ENCODE measurements at places on chromosomes 12 and 14. TPM values are rescaled to one million over a fixed set of nuclear protein-coding genes. Genes with fewer than 3 reads are reported as not detected.
A peak's percentile ranks its signal among the peaks of the same experiment; 100 is the strongest.

HOXC9 gene
- 7.5 TPM for total RNA-seq

AICDA gene
- total RNA-seq: not detected

TAS2R31 gene
- 3.5 TPM for total RNA-seq

TAS2R30 gene
- total RNA-seq: 2.9 TPM

GLIPR1L1 gene
- not detected for total RNA-seq

KRT80 gene
- total RNA-seq: 84.1 TPM

KERA gene
- total RNA-seq: not detected

LRRC74A gene
- total RNA-seq: not detected

PHLDA1 gene
- total RNA-seq: 38.3 TPM

GRCh38 chr12:47366579-47366978 lies 286.8 kb upstream of the AMIGO2 start:
- H3K4me3 ChIP-seq: no peak overlapping the region
- no peak overlapping the region for H3K27ac ChIP-seq
- H3K36me3 ChIP-seq: no peaks in the 10 kb centered on the region
- no peaks in the 10 kb centered on the region for H3K27me3 ChIP-seq
- peaks cover 24% of the 10 kb centered on the region for H3K4me1 ChIP-seq

- no peak overlapping the region for H3K4me3 ChIP-seq
- H3K27ac ChIP-seq: no peak overlapping the region
- no peaks in the 10 kb centered on the region for H3K36me3 ChIP-seq
Observed at GRCh38 chr12:94488463-94488862, 28.8 kb upstream of the CEP83 start.

GRCh38 chr12:53333289-53333688 lies 2.9 kb downstream of the SP7 start:
- no peak for DNase-seq
- peaks cover 34% of the 10 kb centered on the region for H3K27me3 ChIP-seq
- no peak overlapping the region for H3K27ac ChIP-seq
- no peaks in the 10 kb centered on the region for H3K36me3 ChIP-seq

- H3K27ac ChIP-seq: 0 out of 2 replicates have a peak overlapping the region, but pooled peaks have one; percentile 4
- H3K36me3 ChIP-seq: no peaks in the 10 kb centered on the region
- H3K27me3 ChIP-seq: no peaks in the 10 kb centered on the region
- DNase-seq: no peak
- peaks cover 60% of the 10 kb centered on the region for H3K4me1 ChIP-seq
- H3K4me3 ChIP-seq: no peak overlapping the region
Observed at GRCh38 chr14:60758885-60759284, 24.3 kb downstream of the MNAT1 start.

GRCh38 chr12:80041692-80042091 lies 57.6 kb upstream of the OTOGL start:
- no peaks in the 10 kb centered on the region for H3K36me3 ChIP-seq
- H3K4me1 ChIP-seq: 0 out of 2 replicates have a peak, but pooled peaks cover 10% of the 10 kb centered on the region
- H3K27me3 ChIP-seq: no peaks in the 10 kb centered on the region

GRCh38 chr12:16844875-16845274 lies 238.9 kb upstream of the LMO3 start:
- no peaks in the 10 kb centered on the region for H3K27me3 ChIP-seq
- no peak overlapping the region for H3K27ac ChIP-seq
- H3K4me3 ChIP-seq: no peak overlapping the region
- no peaks in the 10 kb centered on the region for H3K36me3 ChIP-seq

GRCh38 chr14:76936483-76936882 lies 92.0 kb downstream of the IRF2BPL start:
- no peaks in the 10 kb centered on the region for H3K36me3 ChIP-seq
- H3K27ac ChIP-seq: no peak overlapping the region
- H3K4me1 ChIP-seq: no peaks in the 10 kb centered on the region
- no peak for DNase-seq
- no peaks in the 10 kb centered on the region for H3K27me3 ChIP-seq

DNA sequence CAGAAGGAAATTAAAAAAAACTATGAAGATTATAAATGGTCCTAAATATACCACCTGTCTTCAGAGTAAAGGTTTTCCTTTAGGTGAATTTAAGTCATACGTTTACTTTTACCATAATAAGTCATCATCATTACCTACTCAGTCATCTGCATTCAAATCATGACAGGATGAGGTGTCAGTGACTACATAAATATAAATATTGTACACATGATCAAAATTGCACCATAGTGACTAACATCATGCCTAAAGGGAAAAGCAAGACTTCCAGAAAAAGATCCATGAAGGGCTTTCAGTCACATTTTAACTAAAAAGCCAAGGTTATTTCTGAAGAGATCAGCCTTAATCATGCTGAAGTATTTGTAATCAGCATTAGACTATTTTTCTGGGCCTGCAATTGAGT lies 759.9 kb upstream of the FLRT2 start:
- no peaks in the 10 kb centered on the region for H3K27me3 ChIP-seq
- DNase-seq: no peak
- H3K4me1 ChIP-seq: no peaks in the 10 kb centered on the region
- H3K27ac ChIP-seq: no peak overlapping the region

GRCh38 chr12:3081091-3081490 lies 3.9 kb downstream of the TSPAN9 start:
- no peak for DNase-seq
- H3K4me3 ChIP-seq: no peak overlapping the region

- H3K27me3 ChIP-seq: no peaks in the 10 kb centered on the region
- H3K27ac ChIP-seq: no peak overlapping the region
- no peaks in the 10 kb centered on the region for H3K36me3 ChIP-seq
- DNase-seq: no peak
- H3K4me3 ChIP-seq: no peak overlapping the region
Observed at GRCh38 chr14:95463171-95463901, 53.1 kb downstream of the SYNE3 start.

DNA sequence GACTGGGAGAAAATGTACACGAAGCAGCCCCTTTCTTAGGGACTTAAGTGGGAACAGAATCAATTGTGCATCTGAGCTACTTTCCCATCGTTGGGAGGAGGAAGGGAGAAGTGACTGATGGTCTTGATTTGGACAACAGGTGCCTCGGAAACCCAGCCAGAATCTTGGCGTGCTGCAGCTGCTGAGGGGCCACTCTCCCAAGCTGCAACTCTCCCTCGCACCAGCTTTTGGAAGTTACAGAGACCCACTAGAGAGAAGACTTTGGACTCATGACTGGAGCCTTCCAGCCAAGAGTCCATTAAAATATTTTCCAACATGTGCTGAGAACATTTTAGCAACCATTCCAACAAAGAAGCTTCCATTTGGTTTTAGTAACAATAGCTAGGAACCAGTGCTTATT lies 52.3 kb downstream of the GNS start:
- no peak overlapping the region for H3K27ac ChIP-seq
- H3K4me3 ChIP-seq: no peak overlapping the region
- H3K27me3 ChIP-seq: no peaks in the 10 kb centered on the region
- no peaks in the 10 kb centered on the region for H3K36me3 ChIP-seq
- DNase-seq: no peak
- no peaks in the 10 kb centered on the region for H3K4me1 ChIP-seq

DNA sequence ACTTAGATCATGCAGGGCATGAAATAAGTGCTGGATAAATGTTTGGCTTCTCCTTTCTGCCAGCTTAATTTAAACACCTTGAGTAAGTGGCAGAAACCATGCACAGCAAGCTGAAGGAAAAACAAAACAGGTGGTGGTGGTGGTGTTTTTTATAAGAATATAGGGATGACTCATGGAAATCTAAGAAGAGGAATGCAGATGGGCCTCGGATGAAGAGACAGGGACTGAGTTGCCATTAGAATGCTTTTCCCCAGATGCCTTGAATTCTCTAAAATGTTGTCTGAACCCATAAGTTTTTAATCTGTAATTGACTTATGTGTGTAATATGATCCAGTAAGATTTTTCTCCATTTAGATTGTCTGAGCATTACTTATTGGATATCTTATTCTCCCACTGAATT lies 93.1 kb upstream of the ZDHHC17 start:
- no peak overlapping the region for H3K4me3 ChIP-seq
- H3K36me3 ChIP-seq: no peaks in the 10 kb centered on the region
- no peaks in the 10 kb centered on the region for H3K4me1 ChIP-seq
- peak; percentile 3 for DNase-seq
- H3K27me3 ChIP-seq: no peaks in the 10 kb centered on the region

DNA sequence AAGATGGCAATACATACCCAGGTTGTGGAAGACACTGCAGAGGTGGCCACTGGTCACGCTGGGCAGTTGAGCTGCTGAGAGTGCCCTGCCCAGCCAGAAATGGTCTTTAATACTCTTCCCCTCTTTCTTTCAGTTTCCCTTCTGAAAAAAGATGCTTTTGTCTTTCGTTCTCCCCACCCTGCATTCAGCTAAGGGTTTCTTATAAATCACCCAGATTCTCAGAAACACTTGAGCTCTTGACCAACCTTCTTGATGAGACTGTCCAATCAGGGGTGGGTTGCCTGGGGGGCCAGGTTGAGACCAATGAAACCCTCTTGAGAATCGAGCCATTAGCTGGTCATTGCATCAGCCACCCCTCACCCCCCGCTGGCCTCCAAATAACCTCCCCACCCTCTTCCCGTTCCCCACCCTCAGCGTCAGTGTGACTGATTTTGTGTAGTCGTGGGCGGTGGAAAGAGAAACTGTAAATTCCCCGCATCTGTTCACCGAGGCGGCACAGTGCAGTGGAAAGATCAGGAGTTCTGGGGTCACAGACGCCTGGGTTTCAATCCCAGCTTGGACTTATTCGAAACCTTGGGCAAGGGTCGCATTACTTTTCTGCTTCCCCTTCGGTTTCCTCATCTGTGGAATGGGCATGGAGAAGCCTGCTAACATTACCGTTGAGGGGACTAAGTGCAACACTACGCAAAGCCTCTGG lies 52.3 kb downstream of the SLC25A47 start:
- peak overlapping the region; percentile 97 for H3K27ac ChIP-seq
- peaks cover 20% of the 10 kb centered on the region for H3K4me1 ChIP-seq
- no peaks in the 10 kb centered on the region for H3K27me3 ChIP-seq

- no peak for DNase-seq
- no peak overlapping the region for H3K4me3 ChIP-seq
- no peak overlapping the region for H3K27ac ChIP-seq
- no peaks in the 10 kb centered on the region for H3K36me3 ChIP-seq
- no peaks in the 10 kb centered on the region for H3K4me1 ChIP-seq
- no peaks in the 10 kb centered on the region for H3K27me3 ChIP-seq
Observed at GRCh38 chr14:91886961-91887360, 19.6 kb upstream of the TC2N start.

GRCh38 chr12:9731797-9732196 lies 1.1 kb downstream of the CLECL1 start:
- H3K27ac ChIP-seq: no peak overlapping the region
- H3K36me3 ChIP-seq: no peaks in the 10 kb centered on the region
- no peaks in the 10 kb centered on the region for H3K27me3 ChIP-seq

DNA sequence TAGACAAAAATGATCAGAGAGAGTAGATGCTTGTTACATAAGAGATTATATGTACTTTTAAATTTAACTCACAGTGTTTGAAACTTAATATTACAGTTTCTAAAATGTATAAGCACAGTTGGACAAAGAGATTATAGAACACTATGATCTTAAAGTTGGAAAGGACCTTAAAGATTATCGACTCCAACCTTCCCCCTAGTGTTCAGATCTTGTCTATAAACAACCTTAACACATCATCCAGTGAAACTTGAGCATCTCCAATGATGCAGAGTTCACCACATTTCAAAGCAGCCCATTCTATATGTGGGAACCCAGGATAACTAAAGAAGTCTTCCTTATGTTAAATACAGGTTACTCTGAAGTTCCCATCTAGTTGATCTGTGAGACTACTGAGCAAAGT lies 480.8 kb downstream of the RMST start:
- no peak overlapping the region for H3K4me3 ChIP-seq
- no peaks in the 10 kb centered on the region for H3K36me3 ChIP-seq
- H3K4me1 ChIP-seq: no peaks in the 10 kb centered on the region
- H3K27ac ChIP-seq: no peak overlapping the region
- DNase-seq: no peak

- DNase-seq: no peak
- no peaks in the 10 kb centered on the region for H3K4me1 ChIP-seq
- H3K27ac ChIP-seq: no peak overlapping the region
- H3K27me3 ChIP-seq: no peaks in the 10 kb centered on the region
Observed at GRCh38 chr12:95548056-95548538, 3.2 kb downstream of the USP44 start.

DNA sequence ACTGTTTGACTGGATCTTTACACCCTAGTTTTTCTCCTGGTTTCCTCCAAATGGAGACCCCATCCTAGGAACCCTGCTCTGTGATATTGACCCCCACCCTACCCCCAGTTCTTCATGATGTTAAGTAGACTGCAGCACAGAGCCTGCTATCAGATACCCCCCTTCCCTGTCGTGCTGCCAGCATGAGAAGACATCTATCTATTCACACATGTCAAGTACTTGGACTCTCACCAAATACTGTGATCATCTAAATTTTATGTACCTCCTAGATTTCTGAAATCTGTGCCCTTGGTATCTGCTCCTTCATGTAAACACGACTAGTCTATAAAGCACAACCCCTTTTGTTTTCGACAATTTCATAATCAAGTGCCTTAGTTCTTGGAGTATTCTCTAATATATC lies 38.9 kb downstream of the FERMT2 start:
- no peaks in the 10 kb centered on the region for H3K36me3 ChIP-seq
- no peak overlapping the region for H3K27ac ChIP-seq
- H3K27me3 ChIP-seq: no peaks in the 10 kb centered on the region
- no peak for DNase-seq
- 0 out of 2 replicates have a peak, but pooled peaks cover under 1% of the 10 kb centered on the region for H3K4me1 ChIP-seq

DNA sequence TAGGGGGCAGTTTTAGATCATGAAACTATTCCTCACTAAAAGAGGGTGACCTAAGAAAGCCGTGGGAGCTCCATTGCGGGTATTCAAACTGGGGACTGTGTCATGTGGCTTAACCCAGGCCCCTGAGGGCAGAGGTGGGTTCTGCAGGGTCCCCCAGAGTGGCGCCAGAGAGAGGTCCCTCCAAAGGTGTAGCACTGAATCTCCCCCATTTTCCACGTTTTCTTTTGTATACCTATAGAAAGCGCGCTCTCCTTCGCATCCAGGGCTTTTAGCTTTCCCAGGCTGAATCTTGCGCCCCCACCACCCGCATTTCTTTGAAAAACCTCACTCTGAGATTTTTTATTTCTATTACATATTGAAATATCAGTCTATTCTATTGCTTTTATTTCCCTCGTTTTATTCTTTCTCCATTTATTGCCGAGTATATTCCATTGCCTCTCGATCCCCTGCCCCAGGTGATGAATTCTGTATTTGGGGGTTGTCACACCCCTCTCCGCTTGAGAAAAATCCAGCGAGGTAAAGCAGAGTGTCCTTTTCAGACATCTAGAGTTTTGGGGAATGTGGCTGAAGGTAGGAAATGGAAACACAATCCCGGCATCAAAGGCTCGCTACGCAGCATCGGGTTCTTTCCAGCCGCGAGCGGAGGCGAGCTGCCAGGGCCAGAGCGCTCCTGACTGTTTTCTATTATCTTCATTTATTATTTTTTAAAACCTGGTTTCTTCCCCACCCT lies 870 bp upstream of the HOXC13 start:
- peaks cover 9% of the 10 kb centered on the region for H3K4me1 ChIP-seq
- peak overlapping the region; percentile 47 for H3K4me3 ChIP-seq
- no peaks in the 10 kb centered on the region for H3K36me3 ChIP-seq
- no peak for DNase-seq
- H3K27me3 ChIP-seq: no peaks in the 10 kb centered on the region

Data from PC-9 (cell line).